Thoracic aorta (tissue), 2 donors: ENCODE measurements at places on chromosomes 3 and 15. TPM values are rescaled to one million over a fixed set of nuclear protein-coding genes. Genes with fewer than 3 reads are reported as not detected.

The SMCO1 gene
- not detected for total RNA-seq

The OR5K2 gene
- not detected for total RNA-seq

DNA sequence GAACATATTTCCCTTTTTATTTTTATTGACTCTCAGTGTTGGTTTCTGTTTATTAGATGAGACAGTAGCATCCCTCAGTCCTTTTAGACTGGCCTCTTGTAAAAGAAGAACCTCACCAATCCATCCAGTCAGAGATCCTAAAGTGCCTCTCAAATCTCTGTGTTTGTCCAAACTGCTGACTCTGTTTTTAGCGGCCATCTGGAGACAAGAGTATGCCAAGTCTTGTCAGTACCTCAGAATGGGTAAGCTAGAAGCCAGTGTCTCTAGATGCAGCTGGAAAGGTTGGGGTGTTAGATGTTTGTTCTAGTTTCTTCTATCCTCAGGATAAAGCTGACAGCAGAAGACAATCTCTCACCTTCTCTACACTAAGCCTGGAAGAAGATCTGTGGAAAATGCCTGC lies 537.7 kb upstream of the ZNF385D start:
- H3K27me3 ChIP-seq: no peaks in the 10 kb centered on the region
- DNase-seq: no peak
- no peaks in the 10 kb centered on the region for H3K36me3 ChIP-seq
- no peak overlapping the region for H3K27ac ChIP-seq

- no peak overlapping the region for H3K27ac ChIP-seq
- H3K4me3 ChIP-seq: no peak overlapping the region
- no peaks in the 10 kb centered on the region for H3K27me3 ChIP-seq
- no peaks in the 10 kb centered on the region for H3K36me3 ChIP-seq
Observed at GRCh38 chr3:133487204-133487603, 86.3 kb upstream of the CDV3 start.

The VEPH1 gene
- total RNA-seq: 0.21 TPM

DNA sequence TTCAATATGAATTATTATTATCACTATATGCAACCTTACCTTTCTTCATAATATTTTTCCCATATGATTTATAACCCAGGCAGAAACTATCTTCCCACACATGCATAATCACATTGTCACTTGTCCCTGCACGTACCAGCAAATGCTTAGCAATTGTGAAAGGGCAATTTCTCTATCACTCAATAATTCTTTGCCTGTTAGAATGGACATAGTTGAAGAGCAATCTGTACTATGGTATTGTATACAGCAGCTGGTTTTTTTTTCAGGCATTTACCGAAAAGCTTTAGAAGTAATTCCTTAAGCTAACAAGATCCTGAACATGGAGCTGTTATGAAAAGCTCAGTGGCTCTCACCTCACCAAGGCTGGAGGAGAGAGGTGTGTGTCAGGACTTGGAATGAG lies 999.5 kb downstream of the TUSC7 start:
- H3K36me3 ChIP-seq: no peaks in the 10 kb centered on the region
- no peak overlapping the region for H3K27ac ChIP-seq
- no peak overlapping the region for H3K4me3 ChIP-seq
- DNase-seq: no peak

GRCh38 chr3:177530908-177531307 lies 333.6 kb upstream of the TBL1XR1 start:
- no peak overlapping the region for H3K27ac ChIP-seq
- H3K36me3 ChIP-seq: no peaks in the 10 kb centered on the region
- no peak overlapping the region for H3K4me3 ChIP-seq
- no peak for DNase-seq
- H3K27me3 ChIP-seq: no peaks in the 10 kb centered on the region

GRCh38 chr3:107831590-107831989 lies 259.2 kb downstream of the CD47 start:
- H3K27me3 ChIP-seq: no peaks in the 10 kb centered on the region
- H3K36me3 ChIP-seq: no peaks in the 10 kb centered on the region
- H3K4me1 ChIP-seq: no peaks in the 10 kb centered on the region
- DNase-seq: no peak
- H3K4me3 ChIP-seq: no peak overlapping the region
- no peak overlapping the region for H3K27ac ChIP-seq

DNA sequence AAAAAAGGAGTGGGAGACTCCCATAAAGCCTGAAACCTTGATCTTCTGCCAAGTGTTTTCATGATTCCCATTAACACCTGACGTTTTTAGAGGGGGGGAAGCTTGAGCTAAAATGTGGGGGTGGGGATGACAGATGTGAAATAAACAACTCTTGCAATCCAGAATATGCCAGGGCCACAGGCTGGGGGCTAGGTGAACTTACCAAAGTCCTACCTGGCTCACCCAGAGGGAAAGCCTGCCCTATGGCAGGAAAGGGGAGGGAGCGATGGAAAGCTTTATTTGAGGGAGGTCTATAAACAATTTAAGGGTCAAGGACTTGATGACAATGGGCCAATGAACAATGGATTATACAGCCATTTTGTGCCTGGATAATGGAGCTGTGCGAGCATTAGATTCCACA lies 108.3 kb downstream of the LRIG1 start:
- no peak overlapping the region for H3K4me3 ChIP-seq
- peaks cover 55% of the 10 kb centered on the region for H3K4me1 ChIP-seq
- no peak for DNase-seq
- H3K27ac ChIP-seq: peak overlapping the region; percentile 75
- H3K27me3 ChIP-seq: no peaks in the 10 kb centered on the region

DNA sequence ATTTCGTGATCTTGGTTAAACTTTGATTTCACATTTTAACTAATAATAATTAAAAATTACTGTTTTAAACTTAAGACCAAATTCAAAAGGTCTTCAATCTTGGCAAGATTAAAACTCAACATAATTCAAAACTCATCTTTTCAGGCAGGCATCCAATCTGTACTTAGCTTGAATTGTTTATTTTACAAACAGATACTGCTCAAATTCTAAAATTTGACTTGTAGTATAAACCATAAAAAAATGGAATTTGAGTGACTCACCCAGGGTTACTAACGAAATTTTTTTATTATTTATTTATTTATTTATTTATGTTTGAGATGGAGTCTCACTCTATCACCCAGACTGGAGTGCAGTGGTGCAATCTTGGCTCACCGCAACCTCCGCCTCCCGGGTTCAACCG lies 64.4 kb downstream of the GAP43 start:
- DNase-seq: no peak
- H3K27me3 ChIP-seq: no peaks in the 10 kb centered on the region
- no peak overlapping the region for H3K27ac ChIP-seq
- H3K4me3 ChIP-seq: no peak overlapping the region
- no peaks in the 10 kb centered on the region for H3K4me1 ChIP-seq

The NDUFAF3 gene
- total RNA-seq: 65.7 TPM

DNA sequence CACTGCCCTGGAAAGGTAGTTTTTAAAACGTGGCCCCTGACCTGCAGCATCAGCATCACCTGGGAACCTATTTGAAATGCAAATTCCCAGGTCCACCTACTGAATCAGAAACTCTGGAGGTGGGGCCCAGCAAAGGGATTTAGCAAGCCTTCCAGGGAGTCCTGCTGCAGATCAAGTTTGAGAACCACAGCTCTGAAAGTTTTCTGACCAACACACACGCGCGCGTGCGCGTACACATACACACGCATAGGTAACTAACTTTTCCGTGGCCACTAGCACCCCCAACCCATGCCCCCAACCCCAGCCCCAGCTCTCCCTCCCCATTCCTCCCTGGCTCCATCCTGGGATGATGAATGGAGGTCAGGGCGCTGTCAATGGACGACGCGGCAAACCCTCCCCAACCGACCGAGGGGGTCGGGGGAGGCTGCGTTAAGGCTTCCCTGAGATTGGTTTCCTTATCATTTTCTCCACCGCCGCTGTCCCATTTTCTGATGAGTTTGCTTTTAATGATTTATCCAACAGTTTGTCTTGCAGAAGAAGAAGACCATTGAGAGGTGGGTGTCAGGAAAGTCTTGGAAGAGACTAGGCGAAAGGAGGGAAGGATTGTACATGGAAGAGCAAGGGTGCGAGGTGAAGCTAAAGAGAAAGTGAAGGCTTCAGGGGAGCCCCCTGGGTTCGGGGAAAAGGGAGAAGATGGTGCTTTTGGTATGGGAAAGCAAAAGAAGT lies 590 bp upstream of the BOC start:
- H3K4me3 ChIP-seq: peak overlapping the region; percentile 80
- H3K4me1 ChIP-seq: peaks cover 19% of the 10 kb centered on the region
- no peaks in the 10 kb centered on the region for H3K36me3 ChIP-seq

GRCh38 chr3:119160361-119160760 lies 13.0 kb upstream of the UPK1B start:
- no peaks in the 10 kb centered on the region for H3K36me3 ChIP-seq
- H3K4me3 ChIP-seq: no peak overlapping the region

- no peak overlapping the region for H3K4me3 ChIP-seq
- no peaks in the 10 kb centered on the region for H3K4me1 ChIP-seq
- no peak overlapping the region for H3K27ac ChIP-seq
Observed at GRCh38 chr3:77304700-77305021, 264.8 kb downstream of the ROBO2 start.

- no peak for DNase-seq
- no peaks in the 10 kb centered on the region for H3K36me3 ChIP-seq
- no peaks in the 10 kb centered on the region for H3K27me3 ChIP-seq
- no peak overlapping the region for H3K4me3 ChIP-seq
- H3K27ac ChIP-seq: peak overlapping the region; percentile 29
Observed at GRCh38 chr3:100002599-100003350, 111.5 kb downstream of the FILIP1L start.

The ARL6IP5 gene
- total RNA-seq: 269 TPM

GRCh38 chr3:12886106-12886679 lies 44.8 kb upstream of the RPL32 start:
- no peak for DNase-seq
- H3K4me1 ChIP-seq: peaks cover 32% of the 10 kb centered on the region
- no peak overlapping the region for H3K27ac ChIP-seq
- no peaks in the 10 kb centered on the region for H3K27me3 ChIP-seq

The GPR176 gene
- total RNA-seq: 43.0 TPM

The RAB6B gene
- total RNA-seq: 0.27 TPM

GRCh38 chr3:8485141-8485870 lies 16.3 kb upstream of the LMCD1 start:
- H3K4me1 ChIP-seq: peaks cover 50% of the 10 kb centered on the region
- no peaks in the 10 kb centered on the region for H3K36me3 ChIP-seq
- H3K4me3 ChIP-seq: no peak overlapping the region
- H3K27me3 ChIP-seq: no peaks in the 10 kb centered on the region
- DNase-seq: no peak

GRCh38 chr3:73624821-73625665 lies at the start of gene PDZRN3:
Gene PDZRN3 (minus strand): TSS chr3:73624941.
- peak within 1 kb of the TSS; percentile 92 for H3K4me3 ChIP-seq
- H3K4me1 ChIP-seq: peaks cover 12% of the 10 kb centered on the region
- peak within 1 kb of the TSS; percentile 90 for H3K27ac ChIP-seq
- H3K36me3 ChIP-seq: no peaks in the 10 kb centered on the region
- no peak for DNase-seq
- no peaks in the 10 kb centered on the region for H3K27me3 ChIP-seq

DNA sequence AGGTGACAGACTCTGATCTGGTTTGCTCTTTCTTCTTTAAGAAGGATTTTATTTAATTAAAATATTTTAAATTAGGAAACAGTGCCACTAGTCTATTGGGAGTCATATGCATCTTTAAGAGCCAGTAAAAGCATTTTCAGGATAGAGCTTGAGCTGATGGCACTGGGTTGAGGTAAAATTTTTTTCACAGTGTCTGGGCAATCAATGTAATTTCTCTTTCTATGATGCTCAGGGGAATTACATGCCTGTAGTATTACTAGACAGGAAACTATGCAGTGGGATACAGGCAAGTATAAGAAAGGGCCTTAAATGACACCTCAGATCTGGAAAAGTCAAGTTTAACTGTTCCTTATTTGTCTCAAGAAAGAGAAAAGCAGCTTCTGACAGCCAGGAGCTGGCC lies 76.4 kb downstream of the GAP43 start:
- H3K27ac ChIP-seq: peak overlapping the region; percentile 64
- H3K4me3 ChIP-seq: no peak overlapping the region
- H3K27me3 ChIP-seq: no peaks in the 10 kb centered on the region
- peaks cover 9% of the 10 kb centered on the region for H3K4me1 ChIP-seq

- DNase-seq: no peak
- no peak overlapping the region for H3K27ac ChIP-seq
- no peaks in the 10 kb centered on the region for H3K4me1 ChIP-seq
- H3K4me3 ChIP-seq: no peak overlapping the region
Observed at GRCh38 chr3:164460851-164461250, 617.4 kb downstream of the SI start.

GRCh38 chr3:32249184-32249782 lies 10.8 kb downstream of the CMTM8 start:
- H3K4me3 ChIP-seq: no peak overlapping the region
- H3K36me3 ChIP-seq: no peaks in the 10 kb centered on the region
- no peaks in the 10 kb centered on the region for H3K27me3 ChIP-seq
- H3K4me1 ChIP-seq: no peaks in the 10 kb centered on the region
- H3K27ac ChIP-seq: no peak overlapping the region

The PLA2G4E gene
- not detected for total RNA-seq

The GASK1A gene
- 10.2 TPM for total RNA-seq

GRCh38 chr3:36904641-36905040 lies 40.2 kb downstream of the TRANK1 start:
- no peak for DNase-seq
- no peak overlapping the region for H3K4me3 ChIP-seq
- no peaks in the 10 kb centered on the region for H3K4me1 ChIP-seq
- no peaks in the 10 kb centered on the region for H3K27me3 ChIP-seq

DNA sequence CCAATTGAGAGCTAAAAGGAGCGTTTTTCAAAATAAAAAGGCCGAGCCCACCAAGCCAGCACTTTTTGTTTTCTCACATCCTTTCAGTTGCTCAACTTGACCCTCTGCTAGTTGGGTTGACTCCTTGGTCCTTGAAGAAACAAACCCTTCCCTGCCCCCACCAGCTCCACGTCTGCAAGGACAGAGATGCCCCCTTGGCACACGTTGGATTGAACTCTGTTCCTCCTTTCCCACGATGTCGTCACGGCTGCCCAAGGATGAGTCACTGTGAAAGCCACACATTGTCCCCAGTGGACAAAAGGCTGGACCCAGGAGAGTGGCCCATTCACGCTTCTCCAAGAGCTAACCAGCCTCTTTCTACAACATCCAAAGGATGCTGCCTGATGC lies 43.0 kb upstream of the SPATA12 start:
- H3K4me1 ChIP-seq: peaks cover 4% of the 10 kb centered on the region
- no peaks in the 10 kb centered on the region for H3K36me3 ChIP-seq
- no peak for DNase-seq
- no peak overlapping the region for H3K4me3 ChIP-seq
- no peak overlapping the region for H3K27ac ChIP-seq
- H3K27me3 ChIP-seq: no peaks in the 10 kb centered on the region
